ENCODE measurements at places on chromosomes 2 and 18.

DNA sequence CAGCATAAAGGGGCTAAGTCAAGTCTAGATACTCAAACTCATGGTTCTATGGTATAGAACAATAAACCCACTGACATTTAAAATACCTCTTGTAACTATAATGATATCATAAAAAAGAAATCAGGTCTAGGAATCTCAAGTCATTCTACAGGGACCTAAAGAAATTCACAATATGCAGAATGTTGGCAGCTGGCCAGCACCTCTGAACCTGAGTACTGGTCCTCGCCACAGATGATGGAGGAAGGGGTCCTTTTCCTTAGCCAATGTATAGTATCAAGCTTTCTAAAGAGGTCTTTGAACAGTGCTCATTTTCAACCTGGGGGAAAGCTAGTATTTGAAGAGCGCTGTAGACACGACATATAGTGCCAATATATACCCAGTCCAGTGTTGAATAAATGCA, 108.4 kb upstream of the ITGB6 start:
- DNase-seq = no peak

DNA sequence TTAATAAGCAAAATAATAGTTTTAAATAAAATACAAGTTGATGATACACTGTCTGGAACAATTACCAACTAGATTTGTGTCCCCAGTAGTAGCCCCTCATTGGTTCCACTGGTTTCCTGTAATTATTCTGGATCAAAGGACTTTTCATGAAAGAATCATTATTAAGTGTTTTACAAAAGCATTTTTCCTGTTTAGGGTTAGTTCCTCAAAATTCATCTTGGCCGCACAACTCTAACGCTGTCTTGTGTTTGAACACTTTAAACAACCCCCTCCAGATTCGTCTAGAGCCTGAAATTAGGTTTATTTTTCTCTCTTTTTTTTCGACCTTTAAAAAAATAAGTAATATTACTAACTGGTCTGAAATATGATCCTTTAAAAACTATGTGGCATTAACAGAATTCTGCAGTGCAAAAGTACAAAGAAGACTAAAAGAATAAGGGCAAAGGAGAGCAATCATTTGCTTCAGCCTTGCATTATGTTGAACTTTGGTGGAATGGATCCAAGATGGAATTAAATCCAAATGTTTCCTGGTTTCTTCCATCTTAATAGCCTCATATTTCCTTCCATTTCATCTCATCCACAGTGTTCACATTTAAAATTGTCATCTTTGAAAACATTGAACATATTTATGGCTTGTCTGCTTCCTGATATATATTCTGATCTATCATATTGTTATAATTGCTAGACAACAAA, 678.4 kb downstream of the IRS1 start:
- no peak for DNase-seq

GRCh38 chr2:69774984-69775982, 33.3 kb downstream of the ANXA4 start:
- peak; percentile 48 for DNase-seq

DNA sequence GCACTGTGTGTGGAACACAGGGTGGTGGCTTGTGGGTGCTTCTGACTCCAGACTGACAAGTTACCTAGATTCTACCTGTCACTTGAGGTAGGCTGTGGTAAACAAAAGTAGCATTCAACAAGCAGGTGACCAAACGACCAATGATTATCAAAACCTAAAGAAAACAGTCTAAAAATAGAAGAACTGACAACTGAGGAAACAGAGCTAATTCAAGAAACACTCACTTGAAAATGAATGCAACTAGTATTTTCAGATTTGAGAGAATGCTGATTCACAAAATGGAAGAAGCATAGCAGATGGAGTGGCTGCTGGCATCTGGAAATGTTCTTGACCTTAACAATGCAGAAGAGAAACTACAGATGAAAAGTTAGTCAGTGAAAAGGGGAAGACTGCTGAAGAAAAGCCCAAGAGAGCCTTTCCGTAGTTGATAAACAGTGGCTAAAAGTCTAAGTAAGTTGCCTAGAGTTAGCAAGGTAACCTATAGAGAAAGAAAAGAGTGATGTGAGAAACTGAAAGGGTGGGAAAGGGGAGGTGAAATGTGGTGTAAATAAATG, 170.4 kb downstream of the NCK2 start:
- no peak for DNase-seq

DNA sequence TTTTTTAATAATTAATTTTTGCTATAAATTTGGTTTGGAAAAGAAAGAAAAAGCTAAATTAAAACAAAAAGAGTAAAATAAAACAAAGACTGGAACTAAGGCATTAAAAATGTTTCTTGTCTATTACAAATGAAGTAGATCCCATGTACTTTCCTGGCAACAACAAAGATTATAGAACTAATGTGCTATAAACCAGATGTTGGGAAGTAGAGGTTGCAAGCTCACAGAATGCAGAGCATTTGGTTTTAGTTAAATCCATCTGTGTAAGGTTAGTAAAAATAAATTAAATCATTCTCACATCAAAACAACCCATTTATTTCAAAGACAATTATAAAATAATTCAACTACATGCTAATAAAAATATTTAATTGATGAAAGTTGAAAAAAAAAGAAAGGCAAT, 157.2 kb upstream of the ZC3H15 start:
- DNase-seq = no peak

- no peak for DNase-seq
These were observed 214.4 kb downstream of the SRBD1 start for GRCh38 chr2:45396671-45397070.

- DNase-seq = no peak
These were observed 267.6 kb downstream of the TMX3 start for GRCh38 chr18:68447286-68447685.

Measured in CD4-positive, alpha-beta T cell treated with Interleukin-15 for 4 hours (primary cell).